ENCODE measurements at places on chromosomes 5 and 9.

GRCh38 chr5:4205398-4205797, 609.8 kb downstream of the IRX1 start:
- DNase-seq, result no peak

GRCh38 chr5:129399069-129399468, 61.0 kb upstream of the ADAMTS19 start:
- no peak for DNase-seq

GRCh38 chr5:52693280-52693679, 94.4 kb upstream of the ITGA1 start:
- DNase-seq, result no peak

GRCh38 chr9:129436751-129437625, 183.9 kb downstream of the C9orf50 start:
- DNase-seq, result no peak

DNA sequence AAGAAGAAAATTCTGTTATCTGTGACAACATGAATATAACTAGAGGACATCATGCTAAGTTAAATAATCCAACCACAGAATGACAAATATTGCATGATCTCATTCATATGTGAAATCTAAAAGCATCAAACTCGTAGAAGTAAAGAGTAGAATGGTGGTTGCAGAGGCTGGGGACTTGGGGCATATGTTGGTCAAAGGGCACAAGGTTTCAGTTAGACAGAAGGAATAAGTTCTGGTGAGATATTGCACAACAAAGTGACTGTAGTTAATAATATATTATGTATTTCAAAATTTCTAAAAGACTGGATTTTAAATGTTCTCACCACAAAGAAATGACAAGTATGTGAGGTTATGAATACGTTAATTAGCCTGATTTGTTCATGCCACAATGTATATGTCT, 24.8 kb downstream of the GRIA1 start:
- no peak for DNase-seq

DNA sequence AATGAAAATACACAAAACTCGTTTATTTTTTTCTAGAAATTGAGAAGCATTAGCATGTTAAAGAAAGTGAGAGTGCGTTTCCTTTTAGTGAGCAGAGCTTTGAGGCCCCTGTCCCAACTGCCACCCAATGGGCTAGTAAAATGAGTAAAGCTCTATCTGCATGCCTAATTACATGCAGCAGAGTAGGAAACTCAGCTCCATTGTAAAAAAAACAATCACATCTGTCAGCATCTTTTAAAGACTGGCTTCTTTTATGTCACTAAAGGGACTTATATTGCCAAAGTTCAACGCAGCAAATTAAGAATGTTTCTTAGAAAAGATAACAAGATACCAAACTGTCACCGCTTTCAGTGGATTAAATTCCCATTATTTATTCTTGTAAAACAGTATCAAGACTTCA, 154.0 kb downstream of the SNCAIP start:
- no peak for DNase-seq

GRCh38 chr9:121801579-121801978, 150.1 kb downstream of the DAB2IP start:
- DNase-seq, result no peak

DNA sequence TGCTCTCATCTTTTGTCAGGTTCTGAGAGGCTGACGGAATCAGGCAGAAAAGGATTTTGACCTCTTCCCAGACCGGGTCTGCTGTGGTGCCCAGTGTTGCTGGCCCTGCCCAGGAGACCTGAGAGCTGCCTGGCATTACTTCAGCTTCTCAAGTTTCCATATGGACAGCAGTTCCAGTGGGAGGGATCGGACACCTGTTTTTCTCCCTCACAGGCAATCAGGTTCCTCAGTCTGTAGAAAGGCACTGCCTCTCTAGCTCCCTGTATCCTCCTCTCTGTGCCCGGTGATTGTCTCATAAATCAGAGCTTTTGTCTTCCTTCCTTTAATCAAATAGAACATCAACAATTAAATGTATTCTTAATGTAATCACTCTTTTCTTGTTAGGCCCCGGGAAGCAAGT, 198.7 kb downstream of the SEMA6A start:
- DNase-seq, result no peak

GRCh38 chr5:9207817-9208418, 338.0 kb downstream of the SEMA5A start:
- DNase-seq, result no peak

GRCh38 chr9:78615372-78615771, 318.4 kb downstream of the PSAT1 start:
- no peak for DNase-seq

GRCh38 chr5:132093271-132093670, 19.7 kb downstream of the CSF2 start:
- DNase-seq, result no peak
